ENCODE measurements at places on chromosomes 12 and 14. TPM values are rescaled to one million over a fixed set of nuclear protein-coding genes. Genes with fewer than 3 reads are reported as not detected.

Gene RTN1
- total RNA-seq, result not detected

Gene SMIM41
- total RNA-seq, result 0.64 TPM

Gene PLEKHG7
- total RNA-seq, result 5.6 TPM

Gene CCDC91
- 33.2 TPM for total RNA-seq

Gene ALDH2
- total RNA-seq, result 239 TPM

Gene SERPINA4
- total RNA-seq, result not detected

Gene EML1
- total RNA-seq, result 23.2 TPM

Gene LTA4H
- 67.5 TPM for total RNA-seq

Gene DNAI7
- not detected for total RNA-seq

Gene SERPINA12
- total RNA-seq, result not detected

Gene TSHR
- total RNA-seq, result 1.2 TPM

All from transverse colon (tissue), 4 donors.